ENCODE measurements at places on chromosomes 11 and 22.

GRCh38 chr11:68020575-68020974 is 9.9 kb upstream of the NDUFS8 start:
- DNase-seq: no peak

GRCh38 chr22:36977947-36978660 is 41.1 kb downstream of the TST start:
- peak; percentile 50 for DNase-seq

GRCh38 chr11:105000797-105001196 is 22.2 kb downstream of the CASP5 start:
- no peak for DNase-seq

DNA sequence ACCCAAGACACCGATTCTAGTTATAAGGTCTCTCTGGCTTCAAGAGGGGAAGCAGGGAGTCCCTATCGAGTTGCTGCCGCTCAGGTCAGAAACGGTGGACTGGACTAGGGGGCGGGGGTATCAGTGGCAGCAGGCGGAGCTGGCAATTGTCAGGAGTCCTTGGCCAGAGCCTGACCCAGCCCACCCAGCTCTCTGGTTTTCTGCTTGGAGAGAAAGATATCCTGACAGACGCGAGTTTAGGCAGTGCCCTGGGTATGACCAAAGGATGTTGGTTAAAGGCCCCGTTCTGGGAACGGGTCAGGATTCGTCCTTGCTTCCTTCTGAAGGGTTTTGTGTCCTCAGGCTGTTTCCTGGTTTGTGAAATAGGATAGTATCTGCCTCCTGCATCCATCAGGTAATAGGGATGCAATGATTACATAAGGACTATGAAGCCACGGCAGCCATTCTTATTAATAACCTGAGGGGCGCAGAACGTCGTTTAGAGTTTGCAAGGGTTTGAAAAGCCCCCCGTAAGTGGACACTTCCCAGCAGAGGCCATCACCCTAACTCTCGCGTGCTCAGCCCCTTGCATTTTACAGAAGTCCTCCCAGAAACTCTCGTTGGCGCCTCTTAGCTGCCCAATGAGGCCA is 700 bp upstream of the DEPDC5 start:
- DNase-seq: no peak

GRCh38 chr11:102546923-102547471 is 16.4 kb upstream of the MMP7 start:
- DNase-seq: no peak

DNA sequence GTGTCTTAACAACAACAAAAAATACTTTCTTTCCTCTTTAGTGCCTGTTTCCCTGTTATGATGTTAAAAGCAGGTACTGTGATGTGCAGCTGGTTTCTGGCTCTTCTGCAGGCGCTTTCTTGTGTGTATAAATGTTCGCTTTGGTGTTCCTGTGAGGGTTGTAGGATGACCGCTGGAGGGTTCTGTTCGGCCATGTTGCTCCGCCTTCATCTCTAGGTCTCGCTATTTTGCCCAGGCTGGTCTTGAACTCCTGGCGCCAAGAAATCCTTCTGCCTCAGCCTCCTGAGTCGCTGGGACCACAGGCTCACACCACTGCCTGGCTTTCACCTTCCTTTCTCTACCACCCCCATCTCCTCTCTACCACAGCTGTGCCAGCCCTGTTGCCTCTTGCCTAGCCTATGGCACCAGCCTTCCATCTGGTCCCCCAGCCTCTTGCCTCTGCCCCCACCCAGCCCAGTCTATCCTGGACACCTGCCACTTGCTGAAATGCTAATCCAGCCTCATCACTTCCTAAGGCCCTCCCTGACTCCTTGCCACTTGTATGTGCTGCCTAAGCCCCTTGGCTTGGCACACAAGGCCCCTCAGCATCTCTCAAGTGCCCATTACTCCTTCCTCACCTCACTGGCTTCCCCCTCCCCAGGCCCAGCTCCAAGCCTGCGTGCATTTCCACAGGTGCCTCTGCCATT is 5.5 kb downstream of the LRRC74B start:
- no peak for DNase-seq

GRCh38 chr22:45007391-45008185 is 2.2 kb downstream of the PHF21B start:
- DNase-seq: no peak

GRCh38 chr11:96014217-96014616 is 90.3 kb upstream of the MTMR2 start:
- DNase-seq: no peak

DNA sequence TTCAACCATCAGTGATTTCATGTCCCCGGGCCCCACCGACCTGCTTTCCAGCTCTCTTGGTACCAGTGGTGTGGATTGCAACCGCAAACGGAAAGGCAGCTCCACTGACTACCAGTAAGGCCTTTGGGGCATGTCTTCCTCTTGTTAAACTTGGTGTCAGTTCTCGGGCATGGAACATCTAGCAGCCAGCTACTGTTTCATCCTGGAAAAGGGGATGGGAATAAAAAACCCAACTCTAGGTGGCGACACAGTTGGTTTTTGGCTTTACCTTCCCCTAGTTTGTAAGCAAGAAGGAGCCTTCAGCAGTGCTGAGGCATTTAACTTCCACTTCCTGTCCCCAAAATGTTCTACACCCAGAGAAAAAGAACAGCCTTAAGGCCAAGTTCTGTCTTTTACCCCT is 76.7 kb downstream of the BMAL1 start:
- no peak for DNase-seq

DNA sequence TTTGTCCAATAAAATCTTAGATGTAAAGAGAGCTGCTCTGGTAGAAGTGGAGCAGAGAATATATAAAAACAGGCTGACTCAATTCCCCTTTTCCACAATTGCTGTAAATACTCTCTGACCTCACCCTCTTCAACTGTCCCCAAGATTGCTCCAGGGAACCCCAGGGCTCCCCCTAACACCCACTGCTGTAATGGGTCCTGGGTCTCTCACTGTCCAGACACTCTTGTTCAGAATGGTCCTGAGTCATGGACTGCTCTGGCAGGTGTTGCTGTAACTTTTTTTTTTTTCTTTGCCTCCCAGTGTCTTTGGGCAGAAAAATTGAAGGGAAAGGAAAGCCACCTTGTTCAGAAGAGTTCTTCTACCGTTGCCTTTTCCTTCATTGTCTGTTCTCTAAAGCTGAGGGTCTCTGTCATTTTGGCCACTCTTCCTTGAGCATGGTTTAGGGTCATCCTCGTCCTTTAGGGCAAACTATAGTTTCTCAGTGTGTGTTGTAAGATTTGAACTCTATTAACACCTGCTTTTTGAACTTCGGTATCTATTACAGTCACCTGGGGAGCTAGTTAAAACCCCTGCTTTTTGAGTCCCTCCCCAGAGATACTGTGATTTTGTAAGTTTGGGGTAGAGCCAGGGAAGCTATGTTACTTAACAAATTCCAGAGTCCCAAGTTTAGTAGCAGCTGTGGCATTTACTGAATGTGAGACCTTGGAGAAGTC is 209.5 kb downstream of the NAV2 start:
- DNase-seq: no peak

DNA sequence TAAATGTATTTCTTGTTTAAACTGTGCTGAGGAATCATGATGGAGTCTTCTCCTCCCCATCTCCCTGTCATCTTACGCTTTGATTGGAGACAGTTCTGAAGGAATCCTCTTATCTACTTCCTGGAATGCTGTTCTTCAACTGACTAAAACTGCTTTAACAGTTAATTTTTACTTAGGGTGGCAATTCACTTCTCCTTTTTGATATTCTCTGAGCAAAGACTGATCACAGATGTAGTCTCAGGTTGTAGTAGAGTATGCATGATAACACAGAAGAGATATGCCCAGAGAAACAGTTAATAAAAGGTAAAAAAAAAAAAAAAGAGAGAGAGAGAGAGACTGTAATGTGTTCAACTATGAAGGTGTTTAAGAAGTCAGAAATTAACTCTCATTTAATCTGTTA is 1.4 kb upstream of the CASP5 start:
- DNase-seq: no peak

DNA sequence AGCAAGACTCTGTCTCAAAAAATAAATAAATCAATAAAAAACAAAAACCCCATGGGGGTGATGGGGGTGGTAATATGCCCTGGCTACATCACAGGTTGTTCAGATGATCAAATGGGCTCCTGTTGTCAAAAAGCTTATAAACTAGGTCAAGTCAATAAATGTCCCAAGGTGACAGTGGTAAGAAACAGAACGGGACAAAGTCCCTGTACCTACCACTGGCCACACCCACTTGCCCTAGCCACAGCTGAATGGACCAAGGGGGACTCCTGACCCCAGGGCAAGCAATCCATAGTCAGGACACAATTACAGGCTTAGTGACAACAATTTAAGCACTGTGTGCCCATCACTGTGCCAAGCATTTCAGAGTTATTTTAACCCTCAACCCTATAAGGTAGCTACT is 6.0 kb downstream of the NAGA start:
- no peak for DNase-seq

DNA sequence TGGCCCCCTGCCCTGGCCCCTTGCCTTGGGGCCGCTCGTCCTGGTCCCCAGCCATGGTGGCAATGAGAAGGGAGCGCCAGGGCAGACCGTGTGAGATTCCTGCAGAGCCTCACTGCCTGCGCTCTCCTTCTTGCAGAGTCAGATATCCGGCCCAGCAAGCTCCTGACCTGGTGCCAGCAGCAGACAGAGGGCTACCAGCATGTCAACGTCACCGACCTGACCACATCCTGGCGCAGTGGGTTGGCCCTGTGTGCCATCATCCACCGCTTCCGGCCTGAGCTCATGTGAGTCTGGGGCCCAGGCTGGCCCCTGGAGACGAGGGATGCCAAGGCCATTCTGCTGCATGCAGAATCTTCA is 114.1 kb downstream of the MICAL2 start:
- DNase-seq: peak; percentile 94

- no peak for DNase-seq
These were observed 41.7 kb downstream of the IRAG1 start for GRCh38 chr11:10651656-10652361.

DNA sequence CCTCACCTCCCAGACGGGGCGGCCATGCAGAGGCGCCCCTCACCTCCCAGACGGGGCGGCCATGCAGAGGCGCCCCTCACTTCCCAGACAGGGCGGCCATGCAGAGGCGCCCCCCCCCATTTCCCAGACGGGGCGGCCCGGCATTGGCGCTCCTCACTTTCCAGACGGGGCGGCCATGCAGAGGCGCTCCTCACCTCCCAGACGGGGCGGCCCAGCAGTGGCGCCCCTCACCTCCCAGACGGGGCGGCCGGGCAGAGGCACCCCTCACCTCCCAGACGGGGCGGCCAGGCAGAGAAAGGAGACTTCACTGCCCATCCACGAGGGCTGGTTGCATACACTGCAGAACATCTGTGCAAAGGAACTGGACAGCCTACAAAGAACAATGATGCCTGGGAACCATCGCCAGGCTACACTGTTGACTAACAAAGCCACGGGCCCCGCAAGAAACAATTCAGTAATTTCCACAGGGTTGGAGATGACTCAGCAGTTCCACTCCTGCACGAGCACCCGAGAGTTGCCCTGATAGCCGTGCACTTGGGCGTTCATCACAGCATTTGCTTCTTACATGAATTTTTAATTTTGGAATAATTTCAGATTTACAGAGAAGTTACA is 58.7 kb downstream of the CTTN start:
- no peak for DNase-seq

GRCh38 chr11:110113505-110113904 is 20.3 kb downstream of the ZC3H12C start:
- DNase-seq: no peak

- no peak for DNase-seq
These were observed 40.5 kb upstream of the FBLN1 start for GRCh38 chr22:45462034-45462655.

DNA sequence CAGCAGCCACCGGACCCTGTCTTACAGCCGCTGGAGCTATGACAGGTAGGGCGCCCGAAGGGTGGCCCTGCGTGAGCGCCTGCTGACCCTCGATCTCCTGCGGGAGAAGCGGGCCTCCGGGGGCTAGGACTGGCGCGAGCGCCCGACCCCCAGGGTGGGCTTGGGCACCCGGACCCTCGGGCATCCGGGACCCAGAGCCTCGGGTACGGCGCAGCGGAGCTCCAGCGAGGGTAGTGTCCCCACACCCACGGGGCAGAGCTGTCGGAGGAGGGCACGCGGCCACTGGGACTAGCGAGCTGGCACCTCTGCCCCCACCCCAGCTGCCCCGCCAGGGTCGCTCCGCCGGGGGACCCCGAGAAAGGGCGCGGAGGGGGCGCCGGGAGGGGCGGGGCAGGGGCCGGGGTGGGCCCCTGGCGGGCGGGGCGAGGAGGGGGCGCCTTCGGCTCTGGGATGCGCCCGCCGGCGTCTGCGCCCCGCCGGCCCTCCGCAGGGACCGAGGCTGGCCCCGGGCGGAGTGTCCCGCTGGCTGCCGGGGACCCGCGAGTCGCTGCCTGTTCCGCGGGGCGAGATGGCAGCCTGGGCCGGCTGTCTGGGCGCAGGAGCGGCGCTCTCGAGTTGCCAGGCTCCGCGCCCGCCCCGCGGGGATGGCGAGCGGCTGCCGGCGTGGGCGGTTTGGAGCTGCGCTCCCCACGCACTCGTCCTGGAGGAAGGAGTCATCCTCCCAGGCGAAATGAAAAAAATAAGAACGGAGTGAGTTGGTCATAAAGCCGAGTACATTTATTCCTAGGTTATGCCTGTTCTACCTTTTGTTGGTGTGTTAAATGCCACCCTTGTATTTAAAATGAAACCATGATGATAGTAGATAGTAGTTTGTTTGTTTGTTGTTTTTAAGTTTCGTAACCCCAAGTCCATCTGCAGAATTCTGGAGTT is 32.4 kb downstream of the EIF3F start:
- no peak for DNase-seq

DNA sequence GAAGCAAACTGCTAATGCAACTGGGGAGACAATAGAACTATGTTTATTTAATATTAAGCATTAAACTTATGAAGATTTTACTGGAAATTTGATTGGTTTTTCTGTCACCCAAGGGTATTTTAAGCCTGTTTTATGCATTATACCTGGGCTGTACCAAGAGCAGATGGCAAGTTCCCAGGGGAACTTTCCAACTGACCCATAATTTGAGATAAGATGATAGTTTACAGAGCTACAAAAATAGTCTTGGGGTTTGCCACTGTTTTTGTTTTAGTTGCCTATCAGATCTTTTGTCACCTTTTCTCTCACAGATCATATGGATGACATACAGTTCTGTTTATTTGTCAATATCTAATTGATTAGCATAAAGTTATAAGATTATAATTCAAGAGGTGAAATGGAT is 43.9 kb downstream of the PDE3B start:
- DNase-seq: no peak

DNA sequence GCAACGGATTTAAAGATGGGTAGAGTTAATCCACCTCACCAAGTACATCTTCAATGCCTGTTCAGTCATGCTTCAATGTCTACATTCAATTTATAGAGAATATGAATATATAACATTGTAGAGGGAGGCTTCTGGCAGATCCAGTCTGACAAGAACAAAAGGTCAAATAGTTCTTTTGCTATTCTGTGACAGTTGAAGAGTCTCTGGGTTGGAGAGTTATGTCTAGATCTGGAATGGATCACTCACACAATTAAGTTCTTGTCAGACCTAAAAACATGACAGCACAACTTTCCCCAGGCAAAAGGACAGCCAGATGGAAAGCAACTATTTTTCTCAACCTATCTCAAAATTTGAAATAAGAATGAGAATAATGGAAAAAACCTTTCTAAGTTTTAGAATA is 15.3 kb upstream of the GAB2 start:
- no peak for DNase-seq

- no peak for DNase-seq
These were observed 87.7 kb upstream of the BARX2 start for GRCh38 chr11:129287920-129288319.

- no peak for DNase-seq
These were observed 124.7 kb downstream of the ARHGAP32 start for GRCh38 chr11:129067454-129067853.
